ENCODE measurements at places on chromosomes 5 and 9. TPM values are rescaled to one million over a fixed set of nuclear protein-coding genes. Genes with fewer than 3 reads are reported as not detected.

The SPATA6L gene
- 1.6 TPM for polyA plus RNA-seq

The PCDHGB7 gene
- 5.5 TPM for polyA plus RNA-seq

The MAP1B gene
- 70.4 TPM for polyA plus RNA-seq

The QRFP gene
- not detected for polyA plus RNA-seq

The SCGB3A2 gene
- 47.1 TPM for polyA plus RNA-seq

The CSNK1A1 gene
- 61.2 TPM for polyA plus RNA-seq

The PAEP gene
- 0.19 TPM for polyA plus RNA-seq

The LCP2 gene
- 0.33 TPM for polyA plus RNA-seq
